ENCODE measurements at places on chromosomes 5 and 9. TPM values are rescaled to one million over a fixed set of nuclear protein-coding genes. Genes with fewer than 3 reads are reported as not detected.

GRCh38 chr9:128081056-128081455 is 13.0 kb downstream of the SLC25A25 start:
- peak; percentile 54 for DNase-seq

DNA sequence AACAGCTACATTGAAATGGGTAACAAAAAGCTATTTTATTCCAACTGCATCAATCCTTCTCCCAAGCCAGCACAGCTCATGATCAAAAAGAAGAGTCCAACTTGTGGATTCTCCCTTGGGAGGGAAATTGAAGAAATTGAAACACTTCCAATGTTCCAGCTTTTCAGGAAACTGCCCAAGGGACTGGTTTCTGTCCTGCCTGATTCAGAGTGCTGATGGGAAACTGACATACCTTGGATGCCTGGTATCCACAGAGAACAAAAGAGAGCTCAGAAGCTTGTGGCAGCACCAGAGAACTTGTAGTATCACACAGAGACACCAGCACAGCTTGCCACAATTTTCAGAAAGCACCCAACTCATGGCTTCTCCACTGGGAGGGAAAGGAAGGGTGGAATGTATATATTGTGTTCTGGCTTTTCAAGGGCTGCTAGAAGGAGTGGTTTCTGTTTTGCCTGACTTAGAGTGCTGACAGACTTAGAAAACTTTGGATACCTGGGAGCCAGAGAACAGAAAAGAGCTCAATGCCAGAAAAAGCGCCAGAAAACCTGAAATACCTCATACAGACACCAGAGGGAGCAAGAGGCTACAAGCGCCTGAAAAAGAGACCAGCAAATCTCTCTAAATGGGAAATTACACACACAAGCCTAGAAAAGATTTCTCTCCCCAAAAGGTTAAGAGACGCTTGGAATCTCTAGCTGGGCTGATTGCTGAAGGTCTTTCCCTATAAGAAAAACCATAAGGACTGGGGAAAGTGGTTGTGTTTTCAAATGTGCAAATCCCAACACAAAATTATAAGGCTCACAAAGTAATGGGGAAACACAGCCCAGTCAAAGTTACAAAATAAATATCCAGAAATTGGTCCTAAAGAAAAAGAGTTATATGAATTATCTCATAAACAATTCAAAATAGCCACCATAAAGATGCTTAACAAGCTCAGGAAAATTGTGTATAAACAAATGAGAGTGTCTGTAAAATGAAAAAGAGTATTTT is 178.8 kb downstream of the SPOCK1 start:
- DNase-seq = peak; percentile 57

DNA sequence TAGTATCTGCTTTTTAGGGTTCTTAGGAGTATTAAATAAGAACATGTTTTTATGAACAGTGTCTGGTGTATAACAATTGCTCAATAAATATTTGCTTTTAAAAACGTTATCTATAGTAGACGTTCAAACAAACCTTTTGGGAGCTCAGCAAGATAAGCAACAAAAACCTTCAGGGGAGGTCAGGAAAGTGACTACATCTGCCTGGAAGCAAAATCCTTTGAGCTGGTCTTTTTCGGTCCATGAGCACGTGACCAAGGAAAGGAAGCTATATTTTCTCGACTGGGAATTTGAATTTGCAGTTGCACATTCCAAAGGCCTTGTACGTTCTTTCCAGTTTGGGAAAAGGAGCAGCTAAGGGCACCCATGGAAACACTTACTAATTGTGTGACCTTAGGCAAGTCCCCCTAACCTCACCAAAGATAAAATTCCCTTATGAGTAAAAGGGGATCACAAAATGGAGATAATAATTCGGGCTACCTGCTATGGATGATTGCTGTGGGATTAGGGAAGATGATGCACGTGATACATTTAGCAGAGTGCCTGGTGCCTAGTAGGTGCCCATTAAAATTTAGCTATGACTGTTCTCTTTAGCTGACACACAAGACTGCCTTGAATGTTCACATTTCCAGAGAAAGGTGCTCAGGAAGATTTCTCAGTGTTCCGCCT is 45.4 kb downstream of the PTTG1 start:
- DNase-seq = no peak

GRCh38 chr9:26321935-26322334 is 570.7 kb downstream of the CAAP1 start:
- no peak for DNase-seq

Gene FAM120AOS
- 51.1 TPM for total RNA-seq

DNA sequence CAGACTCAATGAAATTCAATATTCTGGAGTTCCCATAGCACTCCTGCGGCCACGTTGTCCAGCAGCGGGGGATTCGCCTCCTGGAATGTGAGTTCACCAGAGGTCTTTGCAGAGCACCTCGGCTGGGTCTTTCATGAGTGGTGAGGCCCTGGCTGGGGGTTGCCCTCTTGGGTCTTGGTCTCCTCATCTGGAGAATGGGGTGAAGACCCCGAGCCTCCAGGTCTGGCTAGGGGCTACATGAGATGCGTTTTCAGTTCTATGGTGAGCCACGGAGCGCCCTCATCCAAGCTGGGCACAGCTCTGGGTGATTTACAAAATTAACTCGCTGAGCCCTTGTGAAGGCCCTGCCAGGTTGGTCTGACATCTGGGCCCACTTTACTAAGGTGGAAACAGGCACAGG is 37.5 kb upstream of the RXRA start:
- no peak for DNase-seq

Gene NCS1
- 50.3 TPM for total RNA-seq

Data from mucosa of gallbladder (tissue), 1 donor.